ENCODE measurements at places on chromosomes 11 and 22.

DNA sequence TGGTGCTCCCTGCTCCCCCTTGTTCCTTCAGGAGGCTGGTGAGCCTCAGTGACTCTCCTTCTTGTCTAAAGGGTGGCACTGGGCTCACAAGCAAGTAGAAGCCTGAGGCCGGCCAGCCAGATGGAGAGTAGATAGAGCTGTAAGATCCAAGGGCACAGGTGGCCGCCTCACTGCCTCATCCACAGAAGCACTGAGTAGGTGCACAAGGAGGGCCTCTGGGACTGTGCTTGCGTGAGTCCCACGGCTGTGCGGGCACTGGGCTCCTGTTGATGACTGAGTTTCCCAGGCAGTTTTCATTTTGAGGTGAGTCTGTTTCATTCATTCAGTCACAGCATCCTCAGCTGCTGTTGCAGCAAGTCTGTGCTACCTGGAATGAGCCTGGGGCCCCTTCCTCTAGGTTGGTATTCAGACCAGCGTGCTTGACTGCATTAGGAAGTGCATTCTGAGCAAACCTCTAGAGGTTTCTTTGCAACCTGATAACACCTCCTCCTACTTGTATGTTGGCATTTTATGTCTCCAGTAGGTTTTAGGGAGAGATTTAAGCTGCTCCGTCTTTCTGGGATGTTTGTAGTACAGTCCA is 184.0 kb downstream of the TBC1D22A start:
- DNase-seq, result no peak

- DNase-seq, result no peak
These were observed 45.2 kb downstream of the SYN3 start for GRCh38 chr22:33012833-33013450.

DNA sequence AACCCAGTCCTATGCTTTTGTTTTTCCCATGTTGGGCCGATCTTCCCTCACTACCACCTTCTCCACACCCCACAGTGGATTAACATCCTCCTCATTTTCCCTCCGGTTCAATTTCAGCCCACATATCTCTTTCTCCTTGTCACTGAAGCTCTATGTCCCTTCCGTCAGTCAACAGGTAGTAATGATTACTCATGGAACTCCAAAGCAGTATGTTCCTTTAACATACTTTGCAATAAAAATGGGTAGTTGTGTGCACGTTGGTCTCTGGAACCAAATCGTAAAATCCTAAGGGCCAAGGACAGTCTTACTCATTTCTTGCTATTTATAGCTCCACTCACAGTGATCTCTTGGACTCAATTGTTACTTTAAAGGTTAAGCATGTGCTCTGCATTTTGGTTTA is 20.2 kb downstream of the AMOTL1 start:
- no peak for DNase-seq

- no peak for DNase-seq
These were observed 52.6 kb downstream of the SPECC1L start for GRCh38 chr22:24323233-24323632.
